ENCODE measurements at places on chromosomes 2 and 18. TPM values are rescaled to one million over a fixed set of nuclear protein-coding genes. Genes with fewer than 3 reads are reported as not detected.

DNA sequence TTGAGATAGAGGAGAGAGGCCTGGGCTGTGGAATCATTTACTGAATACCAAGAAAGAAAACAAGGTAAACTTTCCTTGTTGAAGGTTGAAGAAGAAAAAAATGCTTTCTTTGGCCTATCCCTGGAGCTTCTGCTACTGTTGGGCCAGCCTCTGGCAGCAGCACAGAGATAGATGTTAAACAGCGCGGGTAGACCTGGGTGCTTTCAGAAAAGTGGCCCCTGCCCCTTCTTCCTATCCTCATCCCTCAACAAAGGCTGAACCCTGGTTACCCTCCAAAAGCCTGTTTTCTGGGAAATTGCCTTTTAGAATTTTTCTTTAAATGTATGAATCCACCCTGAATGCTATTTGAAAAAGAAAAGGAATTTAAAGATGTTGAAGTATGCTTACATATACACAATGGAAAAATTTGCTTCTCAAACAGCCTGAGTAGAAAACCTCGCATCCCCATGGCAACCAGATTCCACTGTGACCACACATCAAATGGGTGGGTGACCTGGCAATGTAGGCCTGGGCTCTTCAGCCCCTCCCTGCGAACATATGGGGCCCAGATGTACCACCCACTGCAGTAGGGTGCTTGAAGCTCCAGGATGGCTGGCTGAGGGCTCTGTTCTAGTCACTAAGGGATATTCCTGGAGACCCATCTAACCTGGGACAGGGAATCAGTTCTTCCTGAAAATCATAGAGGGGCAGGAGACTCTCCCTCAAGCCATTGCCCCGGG, 23.4 kb upstream of the CHRNA1 start:
- DNase-seq = no peak

DNA sequence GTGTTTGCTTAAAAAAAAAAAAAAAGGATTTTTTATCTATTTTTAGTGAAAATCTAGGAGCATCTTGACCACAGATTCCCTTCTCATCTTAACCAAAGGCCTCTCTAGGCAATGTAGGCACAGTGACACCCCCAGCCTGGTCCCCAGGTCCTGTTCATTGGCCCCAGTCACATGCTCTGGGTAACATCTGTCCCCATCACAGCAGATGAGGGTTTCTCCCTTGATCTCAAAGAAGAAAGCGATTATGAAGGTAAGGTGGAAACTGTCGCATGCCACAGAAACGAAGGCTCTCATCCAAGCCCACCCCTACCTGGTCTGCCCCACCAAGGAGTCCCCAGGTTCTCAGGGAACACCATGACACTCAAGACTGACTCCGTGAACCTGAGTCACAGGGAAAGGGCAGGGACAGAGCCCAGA, 4.7 kb downstream of the HS6ST1 start:
- DNase-seq = no peak

GRCh38 chr2:41387519-41387918, 660.3 kb upstream of the PKDCC start:
- DNase-seq = no peak

DNA sequence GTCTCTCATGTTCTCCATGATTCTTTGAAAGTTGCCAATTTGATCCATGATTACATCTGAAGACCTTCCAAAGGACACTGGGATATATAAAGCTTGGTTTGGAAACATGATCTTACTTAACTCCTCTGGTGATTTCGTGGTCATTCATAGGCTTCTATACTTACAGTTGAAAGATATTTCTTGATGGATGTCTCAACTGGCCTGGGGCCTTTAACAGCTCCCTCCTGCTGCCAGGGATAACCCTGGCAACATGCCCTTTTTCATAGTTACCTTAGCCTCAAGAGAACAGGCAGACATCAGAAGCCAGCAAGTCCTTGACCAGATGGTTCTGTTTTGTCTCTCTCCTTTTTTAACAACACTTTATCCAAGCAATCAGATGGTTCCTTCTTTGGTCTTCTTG, 23.5 kb upstream of the MFF start:
- no peak for DNase-seq

DNA sequence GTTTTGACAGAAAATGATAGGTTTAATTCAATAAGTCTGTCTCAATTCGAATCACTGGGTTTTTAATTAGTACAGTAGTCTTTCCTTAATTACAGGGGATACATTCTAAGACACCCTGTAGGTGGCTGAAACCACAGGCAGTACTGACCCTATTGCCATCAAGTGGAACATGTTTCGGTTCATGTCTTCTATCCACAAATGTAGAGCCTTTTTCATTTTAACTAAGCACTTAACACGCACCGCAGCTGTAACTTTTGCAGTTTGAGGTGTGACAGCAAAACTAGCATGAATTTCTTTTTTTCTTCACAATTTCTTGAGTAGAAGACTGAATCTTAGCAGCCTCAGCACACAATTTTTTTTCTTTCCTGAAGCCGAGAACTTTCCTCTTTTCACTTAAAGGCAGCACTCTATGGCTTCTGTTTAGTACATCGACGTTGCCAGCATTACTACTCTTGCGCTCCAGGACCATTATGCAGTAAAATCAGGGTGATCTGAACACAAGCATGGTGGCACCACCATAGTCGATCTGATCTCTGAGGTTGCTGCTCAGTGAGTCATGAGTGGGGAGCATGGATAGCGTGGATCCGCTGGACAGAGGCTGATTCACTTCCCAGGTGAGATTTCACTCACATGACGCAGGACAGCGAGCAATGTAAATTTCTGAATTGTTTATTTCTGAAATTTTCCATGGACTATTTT, 805.1 kb downstream of the RNF144A start:
- DNase-seq = no peak

DNA sequence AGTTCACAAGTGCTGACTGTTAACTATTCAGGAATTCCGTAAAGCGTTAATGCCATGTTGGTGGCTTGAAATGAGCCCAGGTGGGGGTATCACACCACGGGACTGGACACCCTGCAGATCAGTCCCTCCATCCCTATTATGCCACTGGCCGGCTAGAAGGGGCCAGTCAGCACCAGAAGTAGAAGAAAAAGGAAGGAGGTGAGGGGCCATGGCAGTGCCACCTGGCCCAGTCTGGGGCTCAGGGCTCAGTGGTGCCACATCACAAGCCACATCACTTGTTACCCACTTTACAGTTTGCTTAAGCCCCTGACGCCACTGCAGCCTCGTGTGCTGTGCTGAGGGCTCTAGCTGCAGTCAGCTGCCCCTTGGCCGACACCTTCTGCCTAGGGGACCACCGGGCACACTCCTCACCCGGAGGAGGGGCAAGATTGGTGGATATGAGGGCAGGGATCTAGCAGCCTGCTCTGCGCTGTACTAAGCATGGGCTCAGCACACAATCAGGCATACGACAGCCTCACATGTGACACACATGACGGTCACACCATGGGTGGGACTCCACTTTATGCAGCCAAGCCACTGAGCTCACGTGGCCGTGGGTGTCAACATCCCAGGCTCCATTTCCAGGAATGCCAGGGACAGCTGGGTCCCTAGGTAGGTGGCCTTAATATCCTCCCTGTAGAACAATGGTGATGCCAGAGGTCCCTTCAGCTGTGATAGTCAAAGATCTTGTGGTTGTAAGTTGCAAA, 3.6 kb downstream of the LIMS2 start:
- peak; percentile 81 for DNase-seq

DNA sequence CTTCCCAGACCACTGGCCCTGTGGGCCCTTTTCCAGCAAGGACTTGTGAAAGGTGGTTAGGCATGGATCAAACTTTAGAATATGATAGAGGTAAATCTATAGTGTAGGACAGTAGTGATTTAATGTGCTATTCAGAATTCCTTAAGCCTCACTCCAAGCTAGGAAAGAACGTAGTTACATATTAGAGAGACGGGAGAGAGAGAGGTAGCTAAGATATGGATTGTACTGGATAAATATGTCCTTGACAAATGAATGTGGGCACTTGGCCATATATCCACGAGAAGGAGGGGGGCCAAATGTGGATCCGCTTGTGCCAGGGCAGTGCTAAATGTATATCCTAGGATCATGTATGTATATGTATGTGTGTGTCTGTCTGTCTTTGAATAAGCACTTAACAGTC, 6.5 kb downstream of the KCNJ3 start:
- no peak for DNase-seq

DNA sequence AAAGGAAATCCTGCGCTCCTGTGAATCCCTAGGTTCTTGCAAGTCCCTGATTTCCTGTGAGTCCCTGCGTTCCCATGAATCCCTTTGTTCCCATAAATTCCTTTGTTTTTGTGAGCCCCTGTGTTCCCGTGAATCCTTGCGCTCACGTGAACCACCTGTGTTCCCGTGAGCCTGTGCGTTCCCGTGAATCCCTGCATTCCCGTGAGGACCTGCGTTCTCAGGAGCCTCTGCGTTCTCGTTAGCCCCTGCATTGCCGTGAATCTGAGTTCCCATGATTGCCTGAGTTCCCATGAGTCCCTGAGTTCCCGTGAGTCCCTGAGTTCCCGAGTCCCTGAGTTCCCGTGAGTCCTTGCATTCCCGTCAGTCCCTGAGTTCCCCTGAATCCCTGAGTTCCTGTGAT, 71.5 kb downstream of the SNTG2 start:
- DNase-seq = no peak

DNA sequence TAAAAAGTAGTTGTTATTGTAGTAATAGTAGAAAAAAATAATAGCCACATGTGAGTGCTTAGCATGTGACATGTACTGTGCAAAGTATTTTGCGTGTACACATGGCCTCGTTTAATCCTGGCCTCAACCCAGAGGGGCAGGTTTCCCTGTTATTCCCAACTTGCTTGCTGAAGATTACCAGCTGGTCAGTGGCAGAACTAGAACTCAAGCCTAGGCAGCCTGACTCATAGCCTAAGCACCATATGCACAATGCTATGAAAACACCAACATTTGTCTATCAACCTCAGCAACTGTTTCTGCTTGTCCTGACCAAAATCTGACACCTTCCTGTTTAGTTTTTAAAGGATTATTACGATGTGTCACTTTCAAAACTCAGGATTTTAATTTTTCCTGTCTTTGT, 234.9 kb upstream of the SMAD7 start:
- no peak for DNase-seq

DNA sequence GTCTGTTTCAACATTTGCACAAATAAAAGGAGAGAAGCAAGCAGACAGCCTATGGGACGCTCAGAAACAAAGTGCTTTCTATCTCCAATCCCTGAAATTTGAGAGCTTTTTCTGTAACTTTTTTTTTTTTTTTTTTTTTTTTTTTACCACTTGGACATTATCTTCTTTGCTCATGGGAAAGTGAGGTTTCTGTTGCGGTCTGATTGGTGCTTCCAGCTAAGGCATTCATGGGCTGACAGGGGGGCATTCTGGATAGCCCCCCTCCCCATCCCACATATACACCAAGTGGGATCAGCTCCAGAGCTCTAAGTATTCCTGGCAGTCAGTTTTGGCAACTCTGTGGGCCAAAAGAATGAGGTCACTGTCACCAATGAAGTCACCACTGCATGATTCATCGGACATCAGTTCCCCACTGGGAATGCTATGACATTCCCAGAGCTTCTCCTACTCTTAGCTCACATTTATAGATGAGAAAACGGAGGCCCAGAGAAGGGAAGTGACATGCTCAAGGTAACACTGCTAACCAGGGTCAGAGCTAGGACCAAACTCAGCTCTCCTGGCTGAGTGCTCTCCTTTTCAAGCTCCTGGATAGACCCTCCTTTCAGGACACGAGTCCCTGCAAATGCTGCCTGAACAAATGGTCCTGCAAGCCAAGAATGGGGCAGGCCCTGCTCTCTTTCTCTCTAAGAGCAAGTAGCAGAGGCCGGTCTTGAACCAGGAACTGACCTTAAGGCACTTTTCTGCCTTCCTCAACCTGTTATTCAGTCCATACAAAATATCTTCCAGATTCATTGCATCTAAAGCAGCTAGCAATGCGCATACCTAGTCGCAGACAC, 61.3 kb downstream of the TMEM247 start:
- DNase-seq = no peak

DNA sequence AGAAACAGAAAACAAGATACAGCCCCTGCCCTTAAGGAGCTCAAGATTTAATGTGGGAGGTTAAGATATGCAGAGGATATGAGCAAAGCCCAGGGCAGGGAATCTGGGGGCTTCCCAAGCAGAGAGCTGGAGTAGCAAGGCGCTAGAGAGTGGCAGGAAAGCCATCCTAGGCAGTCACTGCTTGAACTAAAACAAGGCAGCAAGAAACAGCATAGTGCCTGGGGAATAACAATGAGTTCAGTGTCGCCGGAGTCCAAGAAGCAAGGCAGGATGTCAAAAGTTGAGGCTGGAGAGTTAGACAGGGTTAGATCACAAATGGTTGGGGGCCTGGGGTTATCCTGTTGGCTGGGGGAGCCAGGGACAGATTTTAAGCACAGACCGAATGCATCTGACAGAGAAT, 24.6 kb downstream of the CDH2 start:
- no peak for DNase-seq

The ERBB4 gene
- 0.45 TPM for total RNA-seq

The IHH gene
- 0.26 TPM for total RNA-seq

The TXNDC9 gene
- total RNA-seq = 25.1 TPM

The GKN2 gene
- total RNA-seq = not detected

The UGT1A10 gene
- total RNA-seq = not detected

The LYG2 gene
- not detected for total RNA-seq

The KCNIP3 gene
- total RNA-seq = 3.8 TPM
